ENCODE measurements at places on chromosomes 1 and 21. TPM values are rescaled to one million over a fixed set of nuclear protein-coding genes. Genes with fewer than 3 reads are reported as not detected.
A peak's percentile ranks its signal among the peaks of the same experiment; 100 is the strongest.

Gene TTLL10
- not detected for total RNA-seq

Gene TPTE
- not detected for total RNA-seq

Gene CLEC20A
- total RNA-seq: not detected

Gene UBXN10
- 27.9 TPM for total RNA-seq

Gene ASCL5
- total RNA-seq: not detected

Gene CSMD2
- 0.26 TPM for total RNA-seq

Gene MFAP2
- total RNA-seq: 12.1 TPM

Gene MCOLN2
- total RNA-seq: 0.13 TPM

Gene LENEP
- total RNA-seq: not detected

Gene RBP7
- total RNA-seq: 23.3 TPM

Gene FAM3B
- not detected for total RNA-seq

Gene TTLL7
- total RNA-seq: 26.2 TPM

Gene JAM2
- 42.4 TPM for total RNA-seq

GRCh38 chr1:91864017-91864700, 21.8 kb downstream of the TGFBR3 start:
- H3K4me3 ChIP-seq: no peak overlapping the region
- no peak for DNase-seq
- H3K27ac ChIP-seq: peak overlapping the region; percentile 51
- H3K27me3 ChIP-seq: no peaks in the 10 kb centered on the region
- H3K4me1 ChIP-seq: peaks cover 72% of the 10 kb centered on the region

DNA sequence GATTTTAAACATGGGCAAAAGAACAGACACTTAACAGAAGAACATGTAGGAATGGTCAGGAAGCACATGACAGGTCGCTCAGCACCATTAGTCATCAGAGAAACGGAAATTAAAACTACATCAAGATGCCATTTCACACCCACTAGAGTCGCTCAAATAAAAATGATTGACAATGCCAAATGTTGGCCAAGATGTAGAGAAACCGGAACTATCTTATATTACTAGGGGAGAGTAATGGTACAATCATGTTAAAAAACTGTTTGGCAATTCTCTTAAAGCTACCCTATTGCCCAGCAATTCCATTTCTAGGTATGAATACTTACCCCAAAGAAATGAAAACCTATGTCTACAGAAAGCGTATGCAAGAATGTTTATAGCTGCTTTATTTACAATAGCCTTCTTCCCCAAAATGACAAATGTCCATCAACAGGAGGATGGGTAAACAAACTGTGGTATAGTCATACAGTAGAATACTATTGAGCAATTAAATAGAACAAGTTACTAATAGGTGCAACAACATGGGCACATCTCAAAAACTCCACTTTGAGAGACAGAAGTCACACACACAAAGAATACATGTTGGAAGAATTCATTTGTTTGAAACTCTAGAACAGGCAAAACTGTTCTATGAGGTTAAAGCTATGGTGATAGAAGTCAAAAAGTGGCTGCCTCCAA, 92.8 kb downstream of the ETS2 start:
- no peak for DNase-seq
- no peaks in the 10 kb centered on the region for H3K36me3 ChIP-seq
- peaks cover 2% of the 10 kb centered on the region for H3K4me1 ChIP-seq
- H3K4me3 ChIP-seq: no peak overlapping the region
- peak overlapping the region; percentile 69 for H3K27ac ChIP-seq
- no peaks in the 10 kb centered on the region for H3K27me3 ChIP-seq

- no peaks in the 10 kb centered on the region for H3K4me1 ChIP-seq
- no peaks in the 10 kb centered on the region for H3K36me3 ChIP-seq
- H3K27me3 ChIP-seq: no peaks in the 10 kb centered on the region
- H3K4me3 ChIP-seq: no peak overlapping the region
- DNase-seq: no peak
Measured at GRCh38 chr1:61967750-61968149, 225.5 kb downstream of the PATJ start.

DNA sequence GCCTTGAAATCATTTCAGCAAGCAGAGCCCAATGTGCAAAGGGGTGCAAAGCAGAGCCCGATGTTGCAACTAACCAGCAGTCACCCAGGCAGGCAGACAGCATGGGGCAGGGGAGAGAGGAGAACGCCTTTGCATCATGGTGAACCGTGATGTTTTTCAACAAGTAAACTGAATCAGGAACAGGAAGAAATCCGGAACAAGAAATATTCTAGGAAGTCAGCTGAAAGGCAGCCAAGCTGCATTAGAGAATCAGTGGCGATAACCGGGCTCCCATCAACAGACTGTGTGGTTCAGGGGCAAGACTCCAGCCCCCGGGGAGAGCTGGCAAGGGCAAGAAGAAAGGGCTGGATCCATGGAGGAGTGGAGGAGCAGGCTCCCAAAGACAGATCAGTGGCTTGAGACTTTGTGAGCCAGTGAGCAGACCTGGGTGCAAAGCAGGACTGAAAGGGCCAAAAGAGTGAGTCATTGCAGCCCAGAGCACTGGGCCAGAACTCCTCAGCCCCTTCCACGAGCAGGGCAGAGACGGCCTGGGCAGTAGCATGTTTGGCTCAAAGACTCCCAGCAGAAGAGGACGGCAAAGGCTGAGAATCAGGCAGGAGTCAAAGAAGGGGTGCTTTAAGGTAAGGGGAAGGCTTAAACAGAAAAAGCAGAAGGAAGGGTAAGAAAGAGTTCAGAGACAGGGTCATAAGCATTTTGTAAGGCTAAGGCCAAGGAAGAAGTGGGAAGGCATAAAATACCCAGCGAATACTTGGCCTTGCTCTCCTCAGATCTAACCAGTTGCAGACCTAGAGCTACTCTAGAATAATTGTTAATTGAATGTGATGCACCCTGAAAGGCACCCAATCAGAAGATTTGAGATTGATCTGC, 155.0 kb downstream of the SETD4 start:
- H3K27ac ChIP-seq: no peak overlapping the region
- no peak overlapping the region for H3K4me3 ChIP-seq
- no peaks in the 10 kb centered on the region for H3K27me3 ChIP-seq
- DNase-seq: no peak

GRCh38 chr1:186099336-186100104, 275.5 kb downstream of the TPR start:
- H3K36me3 ChIP-seq: no peaks in the 10 kb centered on the region
- no peak for DNase-seq
- H3K27ac ChIP-seq: peak overlapping the region; percentile 11
- no peaks in the 10 kb centered on the region for H3K27me3 ChIP-seq

GRCh38 chr1:31382379-31382989, 9.6 kb upstream of the FABP3 start:
- peaks cover 10% of the 10 kb centered on the region for H3K4me1 ChIP-seq
- H3K36me3 ChIP-seq: no peaks in the 10 kb centered on the region
- no peak overlapping the region for H3K4me3 ChIP-seq

DNA sequence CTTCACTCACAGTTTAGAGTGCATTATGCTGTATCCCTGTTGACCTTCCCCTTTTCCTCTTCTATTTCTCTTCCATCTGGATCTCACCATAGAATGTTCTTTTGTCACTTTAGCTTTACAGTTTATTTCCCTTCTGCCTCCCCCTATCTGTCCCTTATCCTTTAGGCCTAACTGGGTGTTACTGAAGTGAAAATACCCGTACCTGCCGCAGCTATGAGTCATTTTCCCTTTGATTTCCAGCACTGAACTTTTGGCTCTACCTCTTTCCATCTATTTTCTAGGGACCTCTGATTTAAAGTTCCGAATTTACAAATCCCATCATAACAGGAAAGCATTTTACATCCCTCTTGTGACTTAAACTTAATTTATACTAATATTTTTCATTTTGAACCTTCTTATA, 19.7 kb downstream of the ITSN1 start:
- no peak overlapping the region for H3K4me3 ChIP-seq
- no peaks in the 10 kb centered on the region for H3K27me3 ChIP-seq
- no peaks in the 10 kb centered on the region for H3K36me3 ChIP-seq
- DNase-seq: no peak
- H3K4me1 ChIP-seq: peaks cover 19% of the 10 kb centered on the region
- no peak overlapping the region for H3K27ac ChIP-seq

GRCh38 chr1:2623571-2624337, 9.1 kb downstream of the MMEL1 start:
- DNase-seq: no peak
- H3K27me3 ChIP-seq: peaks cover 17% of the 10 kb centered on the region
- no peak overlapping the region for H3K4me3 ChIP-seq
- H3K4me1 ChIP-seq: peaks cover 7% of the 10 kb centered on the region
- H3K36me3 ChIP-seq: no peaks in the 10 kb centered on the region
- H3K27ac ChIP-seq: no peak overlapping the region

GRCh38 chr1:119101563-119101962, 38.9 kb downstream of the WARS2 start:
- no peaks in the 10 kb centered on the region for H3K27me3 ChIP-seq
- no peak overlapping the region for H3K27ac ChIP-seq
- no peaks in the 10 kb centered on the region for H3K36me3 ChIP-seq
- no peaks in the 10 kb centered on the region for H3K4me1 ChIP-seq
- DNase-seq: no peak

GRCh38 chr1:157829711-157830110, 9.8 kb upstream of the FCRL1 start:
- H3K4me1 ChIP-seq: no peaks in the 10 kb centered on the region
- no peaks in the 10 kb centered on the region for H3K27me3 ChIP-seq
- H3K27ac ChIP-seq: no peak overlapping the region
- no peak overlapping the region for H3K4me3 ChIP-seq
- no peak for DNase-seq
- H3K36me3 ChIP-seq: no peaks in the 10 kb centered on the region

- no peaks in the 10 kb centered on the region for H3K27me3 ChIP-seq
- no peak for DNase-seq
Measured at GRCh38 chr1:2344744-2345296, 46.5 kb downstream of the MORN1 start.

DNA sequence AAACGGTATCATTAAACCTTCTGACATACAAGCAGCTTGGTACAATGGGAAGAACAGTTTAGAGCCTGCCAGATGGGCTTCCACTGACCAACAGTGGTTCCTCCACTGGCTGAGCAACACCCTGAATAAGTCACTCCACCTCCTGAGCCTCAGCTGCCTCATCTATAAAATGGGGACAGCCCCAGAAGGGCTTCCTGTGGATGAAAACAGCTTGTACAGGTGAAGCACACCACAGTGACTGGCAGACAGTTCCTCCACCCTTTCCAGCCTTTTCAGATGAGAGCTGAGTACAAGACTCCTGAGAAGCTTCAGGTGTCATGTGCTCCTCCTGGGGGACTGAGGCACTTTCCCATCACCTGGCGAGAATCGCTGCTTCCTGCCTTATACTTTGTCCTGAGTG, 2.1 kb downstream of the CAPZB start:
- H3K27me3 ChIP-seq: no peaks in the 10 kb centered on the region
- peaks cover 88% of the 10 kb centered on the region for H3K4me1 ChIP-seq
- no peaks in the 10 kb centered on the region for H3K36me3 ChIP-seq

- H3K36me3 ChIP-seq: no peaks in the 10 kb centered on the region
- DNase-seq: no peak
- H3K27me3 ChIP-seq: peaks cover 5% of the 10 kb centered on the region
- H3K4me3 ChIP-seq: no peak overlapping the region
- H3K4me1 ChIP-seq: peaks cover 22% of the 10 kb centered on the region
Measured at GRCh38 chr1:41400225-41400624, 39.0 kb downstream of the FOXO6 start.

GRCh38 chr1:46302641-46303037, 777 bp downstream of the LRRC41 start:
- DNase-seq: no peak
- H3K4me3 ChIP-seq: peak overlapping the region; percentile 99
- peaks cover 67% of the 10 kb centered on the region for H3K4me1 ChIP-seq

Measured in esophagus muscularis mucosa (tissue), 4 donors.